ENCODE measurements at places on chromosomes 2 and 18.

DNA sequence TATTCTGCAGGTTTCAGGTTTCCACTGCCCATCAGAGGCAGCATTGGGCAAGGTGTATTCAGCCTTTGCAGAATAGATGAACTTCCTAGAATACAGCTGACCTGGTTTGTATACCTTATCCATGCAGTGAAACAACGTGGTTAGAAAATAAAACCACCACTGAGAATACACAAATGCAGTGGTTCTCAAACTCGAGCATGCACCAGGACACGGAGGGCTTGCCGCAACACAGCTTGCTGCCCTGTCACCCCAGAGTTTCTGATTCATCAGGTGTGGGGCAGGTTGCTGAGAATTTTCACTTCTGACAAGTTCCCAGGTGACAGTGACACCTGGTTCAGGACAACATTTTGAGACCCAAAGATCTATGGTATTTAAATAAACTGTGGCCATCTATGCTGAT, 23.4 kb upstream of the C1D start:
- DNase-seq = no peak

- DNase-seq = peak; percentile 11
Measured at GRCh38 chr2:168194784-168195522, 52.4 kb downstream of the STK39 start.

GRCh38 chr2:120554625-120555032, 181.0 kb upstream of the GLI2 start:
- DNase-seq = no peak

DNA sequence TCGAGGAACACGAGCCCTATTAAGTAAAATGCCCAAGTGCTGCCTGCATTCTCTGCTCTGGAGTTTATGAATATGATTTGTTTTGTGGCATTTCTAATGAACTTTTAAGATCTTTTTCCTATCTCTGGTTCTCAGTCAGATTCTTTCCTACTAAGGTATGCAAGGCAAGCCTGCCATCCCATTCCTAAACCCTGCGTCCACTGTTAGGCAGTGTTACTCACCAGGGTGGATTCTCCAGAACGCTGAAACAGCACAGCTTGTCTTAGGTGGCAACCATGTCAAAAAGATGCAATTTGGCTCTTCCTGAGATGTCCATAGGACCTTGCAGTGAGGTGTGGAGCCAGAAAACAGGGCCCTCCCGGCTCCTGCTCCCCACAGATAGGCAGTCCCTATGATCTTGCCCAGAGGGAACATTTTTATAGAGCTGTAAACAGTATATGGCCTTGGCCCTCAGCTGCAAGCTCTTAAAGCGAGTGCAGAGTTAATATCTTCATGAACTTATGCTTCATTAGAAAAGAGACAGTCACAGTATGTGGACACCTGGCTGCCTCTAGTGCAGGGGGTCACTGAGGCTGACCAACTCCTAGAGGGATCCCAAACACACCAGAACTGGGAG, 84.4 kb downstream of the TPGS2 start:
- DNase-seq = no peak

- no peak for DNase-seq
Measured at GRCh38 chr18:78596794-78597345, 382.7 kb upstream of the SALL3 start.

DNA sequence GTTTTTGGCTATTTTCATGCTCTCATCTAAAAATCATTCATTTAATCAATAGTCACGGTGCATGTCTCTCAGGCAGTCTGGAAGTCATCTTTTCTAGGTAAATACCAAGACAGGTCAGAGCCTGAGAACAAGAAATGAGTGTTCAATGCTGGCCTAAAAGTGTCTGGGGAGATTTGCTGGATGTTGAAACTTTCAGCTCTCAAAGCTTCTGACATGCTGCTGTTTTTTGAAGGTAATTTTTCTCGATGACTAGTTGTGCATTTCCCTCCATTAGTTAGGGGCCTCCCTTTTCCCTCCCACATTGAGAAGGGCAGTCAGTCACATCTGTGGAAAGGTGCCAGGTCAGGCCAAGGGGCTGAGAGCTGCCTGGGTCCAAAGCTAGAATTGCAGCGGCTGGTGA, 115.6 kb downstream of the LPIN1 start:
- no peak for DNase-seq

DNA sequence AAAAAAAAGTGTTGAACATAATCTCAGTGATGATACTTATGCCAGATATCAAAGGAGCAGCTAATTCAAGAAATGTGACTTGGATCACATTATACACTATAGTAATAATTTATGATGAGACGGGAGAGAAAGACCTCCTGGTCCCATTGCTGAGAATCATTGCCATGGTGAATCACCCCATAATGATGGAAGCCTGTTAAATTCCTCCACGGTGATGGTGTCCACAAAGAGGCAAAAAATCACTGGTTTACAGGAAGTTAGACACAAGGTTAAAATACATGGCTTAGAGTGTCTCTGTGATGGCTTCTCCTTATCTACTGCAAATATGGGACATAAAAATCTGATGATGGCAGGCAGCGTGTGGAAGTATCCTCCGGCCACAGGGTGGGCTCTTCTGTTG, 210.0 kb downstream of the CDH2 start:
- no peak for DNase-seq

GRCh38 chr2:120013597-120014223, 833 bp downstream of the EPB41L5 start:
- no peak for DNase-seq

- DNase-seq = no peak
Measured at GRCh38 chr18:54880395-54881105, 52.3 kb downstream of the RAB27B start.

- DNase-seq = no peak
Measured at GRCh38 chr2:190571686-190572085, 37.2 kb upstream of the NEMP2 start.

- DNase-seq = no peak
Measured at GRCh38 chr18:56284319-56284718, 354.1 kb downstream of the TXNL1 start.

- DNase-seq = no peak
Measured at GRCh38 chr2:233244818-233245217, 6.7 kb upstream of the ATG16L1 start.

DNA sequence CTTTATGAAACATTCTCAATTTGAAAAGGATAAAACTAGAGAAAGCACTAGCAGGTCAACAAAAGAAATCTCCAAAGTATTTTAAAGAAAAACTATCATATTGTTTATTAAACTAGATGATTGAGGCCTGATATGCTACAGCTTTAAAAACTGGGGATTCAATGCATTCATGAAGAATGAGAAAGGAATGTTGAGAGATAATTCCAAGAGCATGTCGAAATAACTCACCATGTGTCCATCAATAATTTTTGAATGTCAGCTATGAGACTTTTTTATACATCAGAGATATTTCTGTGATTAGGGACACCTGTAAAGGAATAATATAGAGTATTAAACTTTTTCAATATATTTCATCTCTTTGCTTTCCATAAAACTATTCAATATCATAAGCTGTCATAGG, 376.9 kb upstream of the REG3G start:
- no peak for DNase-seq

GRCh38 chr2:9637330-9637729, 6.5 kb upstream of the YWHAQ start:
- no peak for DNase-seq

- no peak for DNase-seq
Measured at GRCh38 chr18:62522178-62522503, 684 bp upstream of the ZCCHC2 start.

GRCh38 chr18:70322928-70323327, 34.1 kb downstream of the SOCS6 start:
- no peak for DNase-seq

- DNase-seq = no peak
Measured at GRCh38 chr2:233419602-233420391, 65.5 kb downstream of the DGKD start.

DNA sequence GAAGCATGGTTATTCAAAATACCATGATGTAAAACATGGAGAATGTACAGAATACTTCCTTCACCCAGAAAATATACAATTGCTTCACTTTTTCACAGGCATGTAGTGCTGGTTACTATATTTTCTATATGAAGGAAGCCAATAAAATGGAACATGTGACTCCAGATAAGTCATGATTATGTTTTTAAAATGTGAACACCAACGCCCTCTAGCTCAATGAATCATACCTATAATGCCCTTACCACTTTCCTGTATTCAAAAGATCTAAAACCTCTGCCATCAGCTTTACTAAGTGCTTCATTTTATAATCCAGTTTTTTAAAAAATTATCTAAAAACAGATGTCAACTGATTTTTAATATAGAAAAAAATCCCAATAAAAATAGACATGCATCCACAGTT, 59.9 kb downstream of the SMAD2 start:
- no peak for DNase-seq

DNA sequence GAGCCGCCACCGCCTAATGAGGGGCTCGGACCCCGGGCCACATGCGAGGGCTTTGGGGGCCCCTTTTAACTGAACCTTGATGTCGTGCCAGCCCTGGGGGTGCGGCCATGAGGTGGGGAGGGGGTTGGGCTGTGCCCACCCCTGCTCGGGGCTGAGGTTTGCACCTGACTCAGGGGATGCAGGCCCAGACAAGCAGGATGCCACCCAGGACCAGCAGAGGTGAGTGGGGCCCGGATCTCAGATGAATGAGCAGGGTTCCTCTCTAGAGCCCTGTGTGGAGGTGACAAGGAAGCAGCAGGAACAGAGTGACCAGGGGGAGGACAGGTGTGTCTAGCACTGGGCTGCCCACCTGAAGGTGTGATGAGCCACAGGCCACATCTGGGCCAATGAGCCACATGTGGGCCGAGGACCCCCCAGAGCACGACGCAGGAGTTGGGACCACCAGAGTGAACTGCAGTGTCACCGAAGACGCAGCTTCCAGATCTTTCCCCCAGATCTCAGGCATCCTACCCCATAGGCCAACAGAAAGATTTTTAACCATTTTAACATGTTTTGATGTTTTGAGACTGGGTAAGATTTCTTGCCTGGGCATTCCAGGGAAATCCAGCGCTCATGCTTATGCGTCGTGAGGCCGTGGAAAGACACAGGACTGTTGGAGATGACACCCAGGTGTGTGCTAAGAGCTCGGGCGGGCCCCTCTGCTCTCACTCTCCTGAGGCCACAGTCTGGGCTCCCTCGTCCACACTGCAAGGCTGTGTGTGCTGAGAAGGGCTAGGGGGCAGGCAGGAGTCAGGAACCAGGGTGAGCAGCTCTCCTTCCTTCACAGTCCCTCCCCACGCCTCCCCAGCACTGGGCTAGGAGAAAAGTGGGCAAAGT, 73.6 kb downstream of the DDX1 start:
- no peak for DNase-seq

Data from memory B cell (primary cell).